ENCODE measurements at places on chromosomes 6 and 20.
A peak's percentile ranks its signal among the peaks of the same experiment; 100 is the strongest.

DNA sequence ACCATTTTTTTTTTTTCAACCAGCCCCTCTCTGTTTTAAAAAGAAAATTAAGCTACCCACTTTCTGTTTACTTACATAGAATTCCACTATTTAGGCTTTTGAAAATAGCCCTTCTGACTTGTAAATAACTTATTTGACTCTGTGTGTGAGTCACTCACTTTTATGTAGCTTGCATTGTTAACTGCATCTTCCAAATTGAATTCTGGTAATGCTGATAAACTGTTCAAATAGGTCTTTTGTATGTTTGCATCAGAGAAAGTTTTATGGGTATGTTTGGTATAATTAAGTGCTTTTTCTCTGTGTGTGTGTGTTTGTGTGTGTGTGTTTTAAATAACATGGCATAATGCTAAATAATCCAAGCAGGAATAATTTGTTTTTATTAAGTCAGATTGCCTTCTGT lies 360.1 kb downstream of the PLCB1 start:
- no peak for DNase-seq

DNA sequence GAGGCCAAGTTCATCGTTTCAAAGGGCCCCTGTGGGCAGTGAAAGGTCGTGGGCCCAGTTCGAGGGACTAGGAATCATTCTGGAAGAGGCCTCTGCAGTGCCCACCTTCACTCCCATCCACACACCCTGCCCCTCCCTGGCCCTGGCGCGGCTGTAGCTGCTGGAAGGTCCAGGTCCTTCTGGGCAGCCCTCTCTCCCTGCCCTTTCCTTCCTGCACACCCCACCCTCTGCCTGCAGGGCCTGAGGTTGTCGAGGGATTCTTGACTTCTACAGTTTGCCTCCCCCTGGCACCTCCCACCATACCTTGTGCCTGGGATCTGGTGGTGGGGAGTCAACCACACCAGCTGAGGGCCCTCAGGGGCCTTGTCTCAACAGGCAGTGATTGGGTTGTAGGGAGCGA lies 4.5 kb upstream of the MYT1 start:
- no peak for DNase-seq

GRCh38 chr20:53905019-53905819 lies 165.2 kb downstream of the BCAS1 start:
- no peak for DNase-seq

DNA sequence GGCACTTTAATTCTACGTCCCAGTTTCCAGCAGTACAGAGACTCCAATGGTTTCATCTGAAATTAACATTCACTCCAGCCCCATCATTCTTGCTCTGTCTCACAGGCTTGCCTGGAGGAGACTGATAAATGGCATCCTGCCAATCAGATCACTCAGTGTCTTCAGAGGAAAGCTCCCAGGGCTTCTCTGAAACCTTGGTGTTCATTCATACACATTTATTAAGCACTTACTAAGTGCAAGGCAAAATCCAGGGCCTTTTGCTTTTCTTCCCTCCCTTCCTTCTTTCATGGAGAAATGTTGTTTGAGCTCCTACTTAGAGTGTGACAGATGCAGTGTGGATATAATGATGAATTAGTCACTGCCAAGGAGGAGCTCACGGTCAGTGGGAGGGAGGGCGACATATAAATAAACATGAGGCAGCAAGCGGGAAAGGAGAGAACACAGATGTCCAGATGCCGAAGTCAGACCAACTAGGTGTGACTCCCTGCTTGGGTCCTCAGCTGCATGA lies 106.7 kb upstream of the DTNBP1 start:
- no peak for DNase-seq

GRCh38 chr20:45049438-45049837 lies 51.5 kb downstream of the KCNS1 start:
- no peak for DNase-seq

GRCh38 chr6:7723041-7723447 lies 2.9 kb upstream of the BMP6 start:
- peak; percentile 76 for DNase-seq

- no peak for DNase-seq
These were observed 162.0 kb downstream of the CDC5L start for GRCh38 chr6:44549516-44549915.

GRCh38 chr20:14451458-14451857 lies 114.0 kb upstream of the FLRT3 start:
- no peak for DNase-seq

DNA sequence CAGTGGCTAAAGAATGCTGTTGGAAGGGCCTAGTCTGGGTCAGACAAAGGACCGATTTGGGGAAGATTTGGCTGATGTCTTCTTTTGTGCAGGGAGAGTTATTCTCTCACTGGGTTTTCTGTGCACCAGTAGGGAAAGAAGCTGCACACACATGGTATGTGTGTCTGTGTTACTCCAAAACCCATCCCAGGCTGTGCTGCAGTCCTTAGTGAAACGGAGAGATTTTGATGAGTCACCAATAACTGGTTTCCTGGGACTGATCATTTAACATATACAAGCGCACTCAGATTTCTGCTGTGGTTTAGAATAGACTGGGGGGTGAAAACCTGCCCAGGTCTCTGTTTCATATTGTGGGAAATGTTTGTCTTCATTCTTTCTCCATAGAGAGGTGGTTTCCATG lies 1049.8 kb downstream of the KIF16B start:
- no peak for DNase-seq

GRCh38 chr6:165545806-165546205 lies 117.2 kb downstream of the PDE10A start:
- no peak for DNase-seq

- DNase-seq: no peak
These were observed 22.2 kb upstream of the PHACTR2 start for GRCh38 chr6:143655541-143655940.

DNA sequence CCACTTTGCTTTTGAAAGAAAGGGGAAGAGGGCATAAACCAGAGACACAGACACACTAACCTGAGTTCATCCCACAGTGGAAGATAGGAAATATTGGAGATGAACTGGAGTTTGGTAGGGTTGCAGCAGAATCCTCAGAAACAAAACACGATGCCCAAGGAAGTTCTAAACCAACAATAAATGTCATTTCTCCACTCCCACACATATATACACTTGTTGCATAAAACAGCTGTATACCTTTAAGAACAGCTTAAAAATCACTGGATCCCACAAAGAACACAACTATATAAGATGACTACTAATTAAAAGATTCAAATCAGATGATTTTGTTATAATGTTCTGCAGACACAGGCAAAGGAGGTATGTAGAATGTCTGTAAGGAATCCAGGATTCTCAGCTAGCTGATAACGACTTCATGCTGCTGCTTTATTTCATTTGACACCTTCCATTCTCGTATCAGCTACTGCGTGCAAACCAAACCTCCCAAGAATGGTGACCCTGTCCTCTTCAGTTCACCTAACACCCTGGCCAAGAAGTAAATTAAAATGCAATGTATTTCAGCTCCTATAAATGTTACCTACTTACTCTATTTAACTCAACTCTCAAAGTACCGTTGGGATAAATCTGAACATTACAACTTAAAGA lies 14.3 kb downstream of the KIF13A start:
- DNase-seq: no peak

DNA sequence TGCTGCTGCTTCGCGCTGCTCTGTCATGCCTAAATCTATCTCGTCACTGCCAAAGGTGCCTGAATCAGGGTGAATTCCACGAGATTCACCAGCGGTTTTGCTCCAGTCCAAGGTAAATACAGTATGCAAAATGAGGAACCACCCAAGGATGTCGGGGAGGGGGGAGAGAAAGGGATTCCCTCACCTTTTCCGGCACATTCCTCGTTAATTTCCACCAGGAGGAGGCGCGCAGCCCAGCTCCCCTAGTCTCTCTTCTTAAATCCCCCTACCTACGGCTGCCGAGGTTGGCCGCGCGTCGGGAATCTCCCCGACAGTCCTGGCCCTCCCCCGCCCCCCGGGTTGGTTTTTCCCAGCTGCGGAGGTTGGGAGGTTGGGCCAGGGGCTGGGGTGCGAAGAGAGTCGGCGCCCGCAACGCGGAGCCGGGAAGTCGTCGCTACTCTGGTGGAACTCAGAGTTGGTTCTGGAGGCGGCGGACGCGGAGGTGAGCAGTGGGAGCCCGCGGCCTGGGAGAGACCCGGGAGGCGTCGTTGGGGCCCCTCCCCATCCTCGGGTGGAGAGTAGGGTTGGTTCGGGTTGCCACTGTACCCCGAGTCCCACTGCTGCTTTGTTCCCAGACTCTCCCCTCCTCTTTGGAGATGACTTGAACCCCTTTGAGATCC lies at the start of gene TPBG:
Gene TPBG, plus strand, starts transcription at position 390 of the 659 bp plus-strand sequence. CDS start 1,145 bp downstream, outside the sequence.
- DNase-seq: peak; percentile 45

DNA sequence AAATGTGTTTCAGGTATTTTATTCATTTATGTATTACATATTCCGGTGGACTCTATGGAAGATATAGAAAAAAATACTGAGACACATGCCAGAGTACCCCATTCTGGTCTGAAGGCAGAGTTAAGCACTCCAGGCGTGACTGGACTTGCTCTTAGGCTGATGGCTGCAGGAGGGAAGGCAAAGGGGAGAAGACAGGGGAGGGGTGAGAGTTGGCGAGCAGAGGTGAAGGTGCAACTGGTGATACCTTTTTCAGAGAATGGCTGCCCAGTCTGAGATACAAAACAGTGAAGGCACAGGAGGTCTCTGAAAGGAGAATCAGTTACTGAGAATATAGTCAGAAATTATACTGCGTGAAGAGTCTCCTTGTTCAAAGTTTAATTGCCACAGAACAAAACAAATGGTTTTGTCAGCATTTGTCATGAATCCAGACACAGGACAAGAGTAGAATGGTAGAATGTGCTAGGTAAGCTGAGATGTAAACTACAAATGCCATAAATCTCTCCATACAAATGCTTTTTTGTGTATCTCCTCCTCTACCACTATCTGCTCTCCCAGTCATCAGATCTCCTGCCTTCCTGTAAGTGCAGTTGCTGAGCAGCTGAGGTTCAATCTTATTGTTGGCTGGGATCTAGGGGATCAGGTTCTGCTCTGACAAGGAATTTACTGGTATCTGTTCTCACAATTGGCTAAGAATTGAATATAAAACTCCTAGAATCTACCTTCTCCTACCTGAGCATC lies 104.2 kb upstream of the DST start:
- no peak for DNase-seq

GRCh38 chr20:34403063-34403827 lies 40.2 kb downstream of the ITCH start:
- no peak for DNase-seq

DNA sequence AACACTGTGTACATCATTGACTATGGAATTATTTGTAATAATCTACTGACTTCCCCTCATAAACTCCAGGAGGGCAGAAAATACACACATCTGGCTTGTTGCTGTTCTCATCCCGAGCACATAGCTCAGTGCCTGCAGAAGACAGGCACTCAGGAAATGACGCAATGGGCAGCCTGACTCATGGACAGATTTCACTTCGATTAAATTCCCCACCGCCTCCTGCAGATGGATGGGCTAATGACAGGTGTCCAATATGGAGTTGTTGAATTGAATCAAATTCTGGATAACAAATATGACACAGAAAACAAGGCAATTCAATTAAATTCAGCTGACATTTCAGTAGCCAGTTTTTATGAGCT lies 9.1 kb downstream of the ANKRD60 start:
- no peak for DNase-seq

DNA sequence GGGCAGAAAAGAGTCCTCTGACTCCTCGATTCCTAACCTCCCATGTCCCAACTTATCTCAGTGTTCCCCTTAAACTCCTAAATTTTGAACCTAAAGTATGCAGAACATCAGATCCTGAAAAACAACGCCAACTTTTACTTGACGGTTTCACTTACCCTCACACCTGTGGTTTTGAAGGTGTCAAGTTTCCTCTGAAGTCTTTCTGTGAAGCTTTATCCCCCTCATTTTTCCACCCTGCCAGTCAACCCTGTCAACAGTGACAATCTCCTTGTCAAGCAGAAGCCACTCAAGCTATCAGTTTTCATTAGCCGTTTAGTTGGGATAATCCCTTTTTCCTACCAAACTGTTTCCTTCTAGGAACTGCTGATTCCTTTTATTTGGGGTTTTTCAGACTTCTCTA lies 245.4 kb upstream of the PREP start:
- no peak for DNase-seq
